Liver (tissue), 10 donors: ENCODE measurements at places on chromosomes 2 and 18. TPM values are rescaled to one million over a fixed set of nuclear protein-coding genes. Genes with fewer than 3 reads are reported as not detected.
A peak's percentile ranks its signal among the peaks of the same experiment; 100 is the strongest.

DNA sequence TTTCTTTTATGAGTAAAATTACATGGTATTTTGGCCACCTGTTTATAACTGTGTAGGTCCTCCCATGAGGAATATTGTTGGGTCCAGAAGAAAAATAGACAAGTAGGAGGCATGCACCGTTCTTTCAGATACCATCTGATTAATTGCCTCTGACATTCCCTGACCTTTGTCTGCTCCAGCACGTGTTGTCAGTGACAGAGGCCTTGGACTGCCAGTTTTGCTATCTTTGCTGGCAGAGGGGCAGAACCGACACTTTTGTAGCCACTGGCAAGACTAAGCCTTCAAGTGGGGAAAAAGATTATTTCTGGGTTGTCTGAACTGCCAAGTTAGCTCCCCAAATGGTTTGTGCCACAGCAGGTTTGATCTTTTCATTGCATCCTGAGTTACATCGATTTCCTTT, 276.9 kb downstream of the CAMKMT start:
- H3K27ac ChIP-seq, result no peak overlapping the region
- H3K36me3 ChIP-seq, result no peaks in the 10 kb centered on the region
- H3K4me1 ChIP-seq, result no peaks in the 10 kb centered on the region
- H3K27me3 ChIP-seq, result no peaks in the 10 kb centered on the region

- no peak overlapping the region for H3K27ac ChIP-seq
- no peak for DNase-seq
- peaks cover 2% of the 10 kb centered on the region for H3K27me3 ChIP-seq
- peaks cover 7% of the 10 kb centered on the region for H3K4me1 ChIP-seq
- H3K4me3 ChIP-seq, result no peak overlapping the region
Measured at GRCh38 chr2:241541564-241542277, 16.8 kb upstream of the BOK start.

OTOS gene
- not detected for total RNA-seq

DNA sequence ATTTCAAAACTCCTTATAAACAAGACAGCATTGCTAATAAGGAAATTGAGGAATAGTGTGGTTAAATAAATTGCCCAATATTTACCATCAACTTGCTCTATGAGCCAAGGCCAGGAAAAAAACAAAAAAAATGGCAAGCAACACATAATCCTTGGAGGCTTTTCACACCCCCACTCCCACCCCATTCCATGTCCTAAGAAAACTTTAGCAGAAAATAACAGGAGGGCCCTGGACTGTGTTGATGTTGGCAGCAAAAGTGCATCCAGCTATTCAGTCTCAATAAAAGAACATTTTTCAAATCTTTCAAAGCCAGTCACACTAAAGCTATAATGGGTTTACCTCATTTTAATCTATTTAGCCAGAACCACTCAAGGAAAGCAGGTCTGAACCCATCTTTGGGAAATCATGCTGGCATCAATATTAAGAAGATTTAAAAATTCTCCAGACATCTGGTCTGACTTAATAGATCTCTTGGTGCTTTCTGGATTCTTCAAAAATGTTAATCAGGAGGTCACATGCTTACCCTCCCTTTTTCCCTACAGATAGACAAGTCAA, 34.6 kb upstream of the STK17B start:
- H3K27me3 ChIP-seq, result no peaks in the 10 kb centered on the region
- no peak overlapping the region for H3K4me3 ChIP-seq
- no peaks in the 10 kb centered on the region for H3K36me3 ChIP-seq
- H3K27ac ChIP-seq, result no peak overlapping the region
- no peak for DNase-seq

- H3K27ac ChIP-seq, result no peak overlapping the region
- no peaks in the 10 kb centered on the region for H3K27me3 ChIP-seq
- peaks cover 7% of the 10 kb centered on the region for H3K4me1 ChIP-seq
- peak overlapping the region; percentile 37 for H3K4me3 ChIP-seq
Measured at GRCh38 chr18:57353940-57354461, 1.6 kb downstream of the ST8SIA3 start.

DNA sequence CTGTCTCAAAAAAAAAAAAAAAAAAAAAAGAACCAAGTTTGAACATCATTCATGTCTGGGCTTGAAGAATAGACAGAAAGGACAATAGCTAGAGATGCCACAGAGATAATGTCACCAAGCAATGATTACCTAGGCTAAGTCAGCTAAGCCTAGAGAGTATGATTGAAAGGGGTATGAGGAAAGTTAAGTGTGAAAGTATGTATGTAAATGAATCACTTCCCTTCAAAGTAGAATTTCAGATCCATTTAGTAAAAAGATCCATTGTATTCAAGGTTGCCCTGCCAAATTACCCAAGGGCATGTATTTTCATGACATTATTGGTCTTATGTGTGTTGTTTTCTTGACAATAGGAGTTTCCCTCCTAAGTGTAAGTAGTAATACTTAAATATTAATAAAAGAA, 34.1 kb upstream of the SLC39A10 start:
- no peak overlapping the region for H3K4me3 ChIP-seq
- no peak for DNase-seq
- H3K27ac ChIP-seq, result no peak overlapping the region

DNA sequence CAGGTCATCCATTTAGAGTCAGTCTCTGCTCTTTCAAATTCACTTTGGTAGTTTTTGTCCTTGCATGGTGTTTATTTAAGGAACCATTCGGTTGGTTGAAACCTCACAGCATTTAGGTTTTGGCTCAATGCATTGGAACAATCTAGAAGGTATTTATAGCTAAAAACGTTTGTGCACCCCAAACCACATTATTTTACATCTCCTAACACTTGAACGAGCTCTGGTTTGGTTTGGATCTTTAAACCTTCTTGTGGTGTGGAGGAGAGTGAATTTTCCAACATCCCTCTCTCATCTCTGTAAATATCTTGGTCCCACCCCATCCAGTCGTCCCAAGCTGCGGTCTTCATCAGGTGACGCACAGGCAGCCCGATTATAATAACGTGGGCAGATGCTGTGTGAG, 287.9 kb downstream of the LPIN1 start:
- H3K4me1 ChIP-seq, result no peaks in the 10 kb centered on the region
- H3K27me3 ChIP-seq, result no peaks in the 10 kb centered on the region
- no peak overlapping the region for H3K4me3 ChIP-seq
- no peak overlapping the region for H3K27ac ChIP-seq
- no peaks in the 10 kb centered on the region for H3K36me3 ChIP-seq
